ENCODE measurements at places on chromosomes 7 and 10.

DNA sequence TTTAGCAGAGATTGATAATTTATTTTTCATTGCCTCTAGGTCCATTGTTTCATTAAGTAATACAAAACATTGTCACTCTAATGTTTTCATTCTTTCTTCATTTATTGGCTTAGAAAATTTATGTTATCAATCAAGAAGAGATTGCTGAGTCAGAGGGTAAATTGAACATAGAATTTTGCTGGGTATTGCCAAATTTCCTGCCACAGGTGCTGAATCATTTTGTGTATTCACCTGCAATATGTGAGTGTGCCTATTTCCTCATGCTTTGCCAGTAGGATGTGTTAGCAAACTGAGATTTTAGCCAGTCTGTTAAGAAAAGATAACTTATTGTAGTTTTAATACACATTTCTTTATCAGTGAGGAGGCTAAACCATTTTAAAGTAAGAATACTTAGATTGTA, 38.0 kb downstream of the MARCHF5 start:
- DNase-seq = no peak

DNA sequence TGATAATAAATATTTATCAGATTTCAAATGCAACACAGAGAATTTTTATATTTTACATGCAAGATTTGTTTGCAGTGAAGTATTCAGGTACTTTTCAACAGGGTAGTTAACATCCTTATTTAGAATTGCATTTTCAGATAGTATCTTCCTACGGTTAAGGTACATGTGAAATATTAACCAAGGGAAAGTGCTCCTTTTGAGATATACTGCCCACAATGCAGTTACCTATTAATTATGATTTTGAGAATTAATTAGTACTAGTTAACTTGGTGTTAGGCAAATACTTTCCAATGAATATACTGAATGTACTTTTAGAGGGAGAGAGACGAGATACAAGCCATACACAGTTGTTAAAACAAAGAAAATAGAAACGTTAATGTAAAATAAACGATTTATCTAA, 206.2 kb upstream of the YAE1 start:
- no peak for DNase-seq

DNA sequence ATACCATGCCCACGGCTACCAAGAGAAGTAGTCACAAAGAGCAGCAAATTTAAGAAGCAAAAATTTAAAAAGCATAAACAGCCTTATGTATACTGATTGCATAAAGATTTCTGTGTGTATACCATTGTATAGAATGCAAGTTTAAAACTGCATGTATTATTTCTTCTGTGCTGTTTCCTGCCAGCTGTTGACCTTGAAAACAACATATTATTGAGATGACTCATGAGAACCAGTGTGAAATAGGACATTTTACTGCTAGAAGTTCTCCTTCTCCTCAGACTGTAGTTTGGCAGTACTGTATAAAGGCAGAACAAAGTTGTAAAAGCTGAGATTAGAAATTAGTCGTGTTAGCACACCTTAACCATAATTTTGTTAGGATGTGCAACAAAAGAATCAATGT, 42.3 kb upstream of the SGCE start:
- DNase-seq = no peak

GRCh38 chr7:3861386-3861785, 560.3 kb downstream of the SDK1 start:
- no peak for DNase-seq

DNA sequence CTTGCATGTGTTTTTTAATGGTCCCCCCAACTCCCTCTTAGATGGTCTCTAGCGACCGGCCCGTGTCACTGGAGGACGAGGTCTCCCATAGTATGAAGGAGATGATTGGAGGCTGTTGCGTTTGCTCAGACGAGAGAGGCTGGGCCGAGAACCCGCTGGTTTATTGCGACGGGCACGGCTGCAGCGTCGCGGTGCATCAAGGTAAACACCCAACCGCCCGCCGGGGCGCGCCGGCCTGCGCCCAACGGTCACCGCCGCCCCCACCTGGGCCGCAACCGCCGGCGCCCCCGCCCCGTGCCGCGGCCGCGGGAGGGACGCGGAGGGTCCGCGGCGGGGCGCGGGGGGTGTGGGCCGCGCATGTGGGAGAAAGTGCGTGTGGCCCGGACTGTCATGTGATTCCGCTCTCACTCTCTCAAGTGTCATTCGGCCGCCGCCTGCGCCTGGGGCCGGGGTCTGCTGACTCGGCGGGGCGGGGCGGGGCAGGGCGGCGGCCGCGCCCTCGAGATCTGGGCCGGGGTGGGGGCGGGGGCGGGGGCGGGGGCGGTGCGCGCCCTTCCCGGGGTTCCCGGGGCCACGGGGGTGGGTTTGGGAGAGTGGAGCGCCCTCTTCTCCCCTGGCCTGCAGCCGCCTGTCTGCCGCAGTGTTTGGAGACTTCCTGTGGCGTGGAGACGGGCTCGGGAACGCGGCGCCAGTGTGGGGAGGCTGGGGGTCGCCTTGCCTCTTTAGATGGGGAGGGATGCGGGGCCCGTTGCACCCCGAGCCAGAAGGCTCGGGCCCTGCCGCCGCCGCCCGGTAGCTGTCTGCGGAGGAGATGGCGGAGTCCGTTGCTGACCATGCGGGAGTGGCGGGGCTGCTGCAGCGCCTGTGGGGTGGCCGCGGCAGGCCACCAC, 817 bp downstream of the MLLT10 start:
- peak; percentile 87 for DNase-seq

DNA sequence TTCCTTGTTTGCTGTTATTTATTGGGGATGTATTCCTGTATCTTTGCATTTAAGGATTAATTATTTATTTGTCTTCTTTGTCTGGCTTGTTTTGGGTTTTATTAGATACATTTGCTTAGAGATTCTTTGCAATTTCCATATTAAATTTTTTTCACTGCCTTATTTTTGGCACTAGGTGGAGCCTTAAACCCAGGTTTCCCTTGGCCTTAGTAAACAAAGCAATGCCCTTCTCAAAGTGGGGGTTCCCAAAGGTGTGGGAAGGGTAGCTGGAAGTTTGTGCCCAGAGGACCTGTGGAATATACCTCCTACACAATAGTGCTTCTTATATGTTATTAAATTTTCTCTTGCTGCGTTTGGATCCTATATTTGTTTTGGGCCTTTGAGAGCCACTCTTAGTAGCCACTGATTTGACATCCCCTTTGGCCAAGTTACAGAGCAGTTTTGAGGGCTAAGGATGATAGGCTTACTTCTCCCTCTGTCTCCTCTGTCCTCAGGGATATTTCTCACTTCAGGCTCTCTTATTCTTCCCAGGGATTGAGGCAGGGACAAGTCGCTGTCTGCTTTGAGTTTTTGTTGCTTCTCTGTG, 162.3 kb downstream of the ITGB1 start:
- DNase-seq = peak; percentile 53

DNA sequence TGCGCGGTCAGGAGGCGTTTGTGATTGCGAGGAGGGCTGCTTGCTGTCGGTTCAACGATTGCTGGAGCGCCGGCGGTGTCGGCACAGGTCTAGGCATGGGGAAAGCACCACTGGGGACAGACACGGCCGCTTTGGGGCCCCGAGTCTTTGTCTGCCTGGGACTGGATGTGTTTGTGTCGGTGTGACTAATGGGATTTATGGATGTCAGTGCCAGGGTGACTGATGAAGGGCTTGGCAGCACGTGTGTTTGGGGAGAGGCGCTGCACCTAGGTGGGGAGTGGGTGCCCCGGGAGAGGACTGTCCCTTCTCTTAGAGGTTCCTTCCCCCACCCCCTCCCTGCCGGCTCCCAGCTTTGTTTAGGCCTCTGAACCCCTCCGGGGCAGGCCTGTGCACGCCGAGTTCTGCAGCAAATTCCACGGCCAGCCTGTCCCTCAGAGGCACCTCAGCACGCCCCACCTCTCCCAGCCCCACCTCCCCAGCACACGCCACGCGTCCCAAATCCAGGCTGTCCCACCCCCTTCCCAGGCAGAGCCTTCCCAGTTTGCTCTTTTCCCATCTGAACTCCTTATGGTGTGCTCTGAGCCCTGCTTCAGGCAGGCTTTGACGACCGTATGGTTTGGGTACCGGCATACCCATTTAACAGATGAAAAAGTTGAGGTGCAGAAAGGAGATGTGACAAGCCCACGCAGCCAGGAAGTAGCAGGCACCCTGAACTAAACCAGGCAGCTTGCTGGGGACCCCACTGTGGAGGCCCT, 6.4 kb upstream of the TNRC18 start:
- DNase-seq = peak; percentile 53

- no peak for DNase-seq
These were observed 283.6 kb upstream of the KLF6 start for GRCh38 chr10:4068629-4069028.

GRCh38 chr10:121033366-121033765, 182.2 kb downstream of the WDR11 start:
- no peak for DNase-seq

DNA sequence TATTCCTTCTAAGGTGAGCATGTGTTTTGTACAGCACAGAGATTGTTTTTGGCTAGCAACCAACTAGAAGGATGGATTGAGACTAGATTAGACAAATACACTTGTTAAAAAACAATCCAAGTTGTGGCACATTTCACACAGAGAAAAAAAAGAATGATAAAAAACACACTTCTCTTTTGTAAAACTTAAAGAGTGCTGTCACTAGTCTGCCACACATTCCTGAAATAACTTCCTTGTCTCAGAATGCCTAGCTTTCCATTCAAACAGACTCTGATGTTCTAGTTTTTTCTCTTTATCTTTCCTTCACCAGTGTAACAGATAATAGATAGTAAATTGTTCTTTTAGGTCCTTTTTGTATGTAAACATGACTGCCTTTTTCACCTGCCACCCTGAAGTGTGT, 11.4 kb downstream of the DLD start:
- DNase-seq = peak; percentile 13

- DNase-seq = no peak
These were observed 44.9 kb downstream of the TNKS2 start for GRCh38 chr10:91843083-91843482.

DNA sequence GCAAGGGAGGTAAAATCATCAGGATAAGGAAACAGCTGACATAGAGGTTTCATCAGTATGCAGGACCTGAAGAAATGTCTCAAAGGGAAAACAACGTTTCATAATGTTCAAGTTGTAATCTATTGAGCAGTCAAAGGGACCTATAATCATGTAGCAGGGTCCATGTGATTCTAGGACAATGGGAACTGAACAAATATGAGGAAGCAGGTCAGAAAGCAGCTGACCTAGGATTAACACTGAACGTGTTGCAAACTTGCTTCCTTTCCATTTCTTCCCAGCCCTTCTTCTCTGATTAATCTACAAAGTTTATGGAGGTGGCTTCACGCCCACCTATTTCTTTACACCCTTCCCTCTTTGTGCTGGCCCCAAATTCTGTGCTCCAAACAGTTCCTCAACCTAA, 256.9 kb upstream of the AKR1E2 start:
- no peak for DNase-seq

- DNase-seq = no peak
These were observed 10.3 kb downstream of the PWWP2B start for GRCh38 chr10:132407243-132407746.

- no peak for DNase-seq
These were observed 124.6 kb downstream of the AUTS2 start for GRCh38 chr7:69722843-69723242.

DNA sequence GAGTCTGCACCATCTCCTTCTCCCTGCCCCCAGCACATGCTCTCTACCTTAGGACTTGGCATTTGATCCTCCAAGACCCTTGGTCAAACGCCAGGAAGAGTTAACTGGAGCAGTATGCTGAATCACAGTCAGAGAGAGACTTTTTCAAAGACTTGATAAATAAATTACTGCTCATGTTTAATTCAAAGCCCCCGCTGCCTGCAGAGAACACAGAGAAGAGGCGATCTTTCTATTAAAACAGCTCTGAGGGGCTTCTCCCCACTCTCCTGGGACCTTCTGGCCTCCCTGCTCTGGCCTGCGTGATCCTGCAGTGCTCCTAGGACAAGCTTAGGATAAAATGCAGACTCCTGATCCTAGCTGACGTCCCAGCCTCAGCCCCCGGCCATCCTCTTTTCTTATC, 47.8 kb downstream of the NPTX2 start:
- DNase-seq = no peak

GRCh38 chr7:101575168-101575567, 53.9 kb downstream of the MYL10 start:
- no peak for DNase-seq

Measured in neural progenitor cell (in vitro differentiated cells).